ENCODE measurements at places on chromosomes 16 and 17. TPM values are rescaled to one million over a fixed set of nuclear protein-coding genes. Genes with fewer than 3 reads are reported as not detected.
A peak's percentile ranks its signal among the peaks of the same experiment; 100 is the strongest.

- no peak for DNase-seq
These were observed 39.0 kb downstream of the CYB5D2 start for GRCh38 chr17:4182043-4182442.

GRCh38 chr17:17149520-17150447 lies 56.3 kb downstream of the PLD6 start:
- peak; percentile 28 for DNase-seq

GRCh38 chr17:9292561-9292941 lies 271.2 kb downstream of the NTN1 start:
- DNase-seq: no peak

GRCh38 chr16:4306470-4307214 lies 9.2 kb upstream of the GLIS2 start:
- no peak for DNase-seq

DNA sequence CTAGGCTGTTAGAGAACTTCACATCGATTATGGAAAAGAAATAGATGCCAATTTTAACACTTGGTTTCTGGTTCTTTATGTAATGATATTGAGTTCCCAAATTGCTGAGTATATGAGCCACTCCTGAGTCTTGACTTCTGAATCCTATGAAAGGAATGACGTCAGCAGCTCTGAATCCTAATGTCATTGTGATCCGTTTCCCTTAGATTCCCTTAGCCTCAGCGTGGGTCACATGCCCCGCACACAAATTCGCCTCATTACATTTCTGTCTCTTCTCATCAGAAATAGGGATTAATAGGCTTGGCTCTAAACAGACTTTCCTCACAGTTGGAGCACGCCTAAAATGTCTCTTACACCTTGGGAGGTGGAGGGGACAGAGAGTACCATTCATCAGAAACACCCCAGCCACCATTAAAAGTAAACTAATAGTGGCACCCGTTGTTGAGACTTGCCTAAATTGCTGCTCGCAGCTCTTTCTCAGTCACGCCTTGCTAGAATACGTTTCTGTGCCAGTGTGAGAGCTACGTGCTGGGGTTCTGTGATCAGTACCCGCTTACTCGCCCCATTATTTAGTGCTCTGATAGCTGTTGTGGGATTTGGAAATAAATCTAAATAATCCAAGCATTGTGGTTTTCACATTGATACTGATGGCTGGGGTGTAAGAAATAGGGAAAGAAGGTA lies 7.1 kb downstream of the MRM3 start:
- DNase-seq: no peak

DNA sequence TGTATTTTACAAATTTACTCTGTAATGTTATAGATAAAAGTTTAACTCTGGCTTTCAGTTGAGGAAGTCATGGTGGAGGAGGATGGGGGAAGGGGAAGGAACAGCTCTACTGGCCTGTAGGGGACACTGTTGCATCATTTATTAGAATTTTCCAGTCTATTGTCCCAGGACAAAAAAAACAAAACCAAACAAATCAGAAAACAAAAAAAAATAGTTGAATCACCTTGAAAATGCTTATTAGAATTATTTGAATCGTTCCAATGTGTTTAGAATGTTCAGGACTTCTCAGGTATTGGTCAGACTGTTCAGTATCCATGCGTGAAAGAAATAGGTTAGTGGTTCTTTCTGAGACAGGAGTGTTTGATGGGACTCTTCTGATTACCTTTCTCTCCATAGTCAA lies 242.0 kb downstream of the FTO start:
- DNase-seq: no peak

GRCh38 chr16:28140788-28141618 lies 70.8 kb downstream of the XPO6 start:
- DNase-seq: peak; percentile 19

DNA sequence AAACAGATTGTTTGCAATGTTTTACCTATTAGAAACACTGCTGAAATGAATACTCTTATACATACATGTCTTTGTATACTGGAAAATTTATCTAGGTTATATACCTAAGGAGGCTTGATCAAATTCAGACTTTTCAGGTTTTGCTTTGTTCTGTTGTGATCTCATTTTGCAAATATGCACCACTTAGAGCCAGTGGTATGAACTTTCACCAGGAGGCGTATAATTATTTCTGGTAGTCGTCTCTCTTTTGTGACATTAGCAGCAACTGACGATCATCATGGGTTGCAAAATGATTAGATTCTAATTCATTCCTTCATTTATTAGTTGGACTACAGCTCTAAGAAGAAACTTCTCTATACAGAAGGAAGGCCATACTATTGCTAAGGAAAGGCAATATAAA lies 26.9 kb downstream of the AP1G1 start:
- DNase-seq: peak; percentile 31

- DNase-seq: no peak
These were observed 29.0 kb downstream of the HELZ start for GRCh38 chr17:67215991-67216421.

DNA sequence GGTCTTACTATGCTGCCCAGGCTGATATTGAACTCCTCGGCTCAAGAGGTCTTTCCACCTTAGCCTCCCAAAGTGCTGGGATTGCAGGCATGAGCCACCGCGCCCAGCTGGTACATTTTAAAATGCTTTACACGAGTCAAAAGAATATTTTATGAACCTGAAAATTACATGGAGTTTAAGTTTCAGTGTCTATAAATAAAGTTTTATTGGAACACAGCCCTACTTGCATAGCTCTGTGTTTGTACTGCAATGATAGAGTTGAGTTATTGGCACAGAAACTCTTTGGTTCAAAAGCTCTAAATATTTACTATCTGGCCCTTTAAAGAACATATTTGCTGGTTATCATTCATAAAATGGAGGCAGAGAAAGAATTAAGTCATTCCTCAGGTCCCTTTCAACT lies 24.3 kb downstream of the MAP2K6 start:
- DNase-seq: no peak

GRCh38 chr17:46832945-46833839 lies 14.7 kb upstream of the WNT3 start:
- DNase-seq: no peak

The TNK1 gene
- 7.5 TPM for polyA plus RNA-seq
